ENCODE measurements at places on chromosomes 12 and 14.

DNA sequence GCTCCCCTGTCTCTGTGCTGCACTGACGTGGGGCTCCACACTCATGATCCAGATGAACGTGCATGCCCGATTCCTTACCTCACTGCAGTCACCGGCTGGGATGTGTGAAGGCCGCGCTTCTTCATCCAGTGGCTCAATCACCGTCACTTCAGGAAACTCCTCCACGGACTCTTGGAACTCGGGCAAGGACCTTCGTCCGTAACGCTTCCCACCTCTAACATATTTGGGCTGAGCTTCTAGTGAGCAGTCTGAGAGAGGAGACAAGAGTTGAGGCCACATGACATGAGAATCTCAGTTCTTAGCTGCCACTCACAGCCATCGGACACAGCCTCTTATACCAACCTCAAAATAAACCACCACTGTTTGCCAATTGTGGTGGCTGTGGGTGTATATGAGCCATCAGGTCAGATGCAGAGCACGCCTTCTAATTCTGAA is 38.3 kb downstream of the NIN start:
- no peak for DNase-seq

DNA sequence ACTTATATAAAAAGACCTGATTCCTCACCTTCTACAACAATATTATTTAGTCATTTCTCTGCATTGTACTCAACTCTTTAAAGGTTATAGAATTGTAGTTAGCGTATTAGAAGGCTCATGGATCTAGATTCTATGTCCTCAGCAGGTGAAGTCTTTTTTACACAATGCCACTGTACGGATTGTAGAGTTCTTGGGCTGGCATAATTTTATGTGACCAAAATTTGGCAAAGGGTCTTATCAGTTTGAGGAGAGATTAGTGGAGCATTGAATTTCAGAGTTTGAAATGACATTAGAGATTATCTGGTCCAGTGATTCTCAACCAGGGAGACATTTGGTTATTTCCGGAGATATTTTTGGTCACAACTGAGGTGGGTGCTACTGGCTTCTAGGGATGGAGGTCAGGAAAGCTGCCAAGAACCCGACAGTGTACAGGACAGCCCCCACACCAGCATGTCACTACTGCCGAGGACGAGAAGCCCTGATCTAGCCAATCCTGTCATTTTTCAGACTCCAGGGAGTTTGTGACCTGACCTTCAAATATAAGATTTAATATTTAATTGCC is 63.9 kb downstream of the BICD1 start:
- DNase-seq = no peak

- no peak for DNase-seq
Measured at GRCh38 chr14:76500480-76500879, 124.5 kb downstream of the ESRRB start.

DNA sequence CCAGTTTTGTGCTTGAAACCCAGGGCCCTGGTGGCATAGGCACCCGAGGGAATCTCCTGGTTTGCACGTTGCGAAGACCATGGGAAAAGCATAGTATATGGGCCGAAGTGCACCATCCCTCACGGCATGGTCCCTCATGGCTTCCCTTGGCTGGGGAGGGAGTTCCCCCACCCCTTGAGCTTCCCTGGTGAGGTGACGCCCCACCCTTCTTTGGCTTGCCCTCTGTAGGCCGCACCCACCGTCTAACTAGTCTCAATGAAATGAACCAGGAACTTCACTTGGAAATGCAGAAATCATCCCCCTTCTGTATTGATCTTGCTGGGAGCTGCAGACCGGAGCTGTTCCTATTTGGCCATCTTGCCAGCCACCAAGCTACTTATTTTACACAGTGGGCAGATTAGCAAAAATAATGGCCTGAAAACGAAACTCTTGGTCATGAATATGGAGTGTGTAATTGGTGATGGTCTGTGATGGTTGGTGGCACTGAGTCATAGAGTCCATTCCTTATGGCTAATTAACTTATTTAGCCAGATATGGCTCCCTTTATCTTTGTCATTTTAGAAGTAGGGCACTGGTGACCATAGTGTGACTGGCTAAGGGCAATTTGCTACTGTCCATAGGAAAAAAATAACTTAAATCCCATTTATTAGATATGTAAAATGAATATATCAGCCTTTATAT is 21.3 kb upstream of the KCNJ8 start:
- no peak for DNase-seq

DNA sequence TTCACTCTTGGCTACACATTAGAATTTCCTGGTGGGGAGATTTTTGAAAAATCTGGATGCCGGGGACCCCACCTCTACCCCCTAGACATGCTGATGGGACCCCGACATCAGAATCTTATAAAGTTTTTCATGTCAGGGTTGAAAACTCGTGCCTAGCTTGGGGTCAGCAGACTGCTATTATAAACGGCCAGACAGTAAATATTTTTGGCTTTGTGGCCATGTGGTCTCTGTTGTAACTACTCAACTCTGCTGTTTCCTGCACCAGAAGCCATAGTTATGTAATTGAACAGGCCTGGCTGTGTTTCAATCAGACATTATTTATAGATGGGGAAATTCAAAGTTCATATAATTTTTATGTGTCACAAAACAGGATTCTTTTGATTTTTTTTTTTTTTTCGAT is 41.6 kb downstream of the ACACB start:
- DNase-seq = no peak

GRCh38 chr12:105223352-105223845 is 12.6 kb downstream of the APPL2 start:
- DNase-seq = no peak

- DNase-seq = no peak
Measured at GRCh38 chr14:75543786-75544185, 21.5 kb downstream of the BATF start.

- DNase-seq = no peak
Measured at GRCh38 chr14:30854492-30854891, 19.9 kb upstream of the COCH start.

- no peak for DNase-seq
Measured at GRCh38 chr12:108047071-108047550, 82.0 kb upstream of the WSCD2 start.

DNA sequence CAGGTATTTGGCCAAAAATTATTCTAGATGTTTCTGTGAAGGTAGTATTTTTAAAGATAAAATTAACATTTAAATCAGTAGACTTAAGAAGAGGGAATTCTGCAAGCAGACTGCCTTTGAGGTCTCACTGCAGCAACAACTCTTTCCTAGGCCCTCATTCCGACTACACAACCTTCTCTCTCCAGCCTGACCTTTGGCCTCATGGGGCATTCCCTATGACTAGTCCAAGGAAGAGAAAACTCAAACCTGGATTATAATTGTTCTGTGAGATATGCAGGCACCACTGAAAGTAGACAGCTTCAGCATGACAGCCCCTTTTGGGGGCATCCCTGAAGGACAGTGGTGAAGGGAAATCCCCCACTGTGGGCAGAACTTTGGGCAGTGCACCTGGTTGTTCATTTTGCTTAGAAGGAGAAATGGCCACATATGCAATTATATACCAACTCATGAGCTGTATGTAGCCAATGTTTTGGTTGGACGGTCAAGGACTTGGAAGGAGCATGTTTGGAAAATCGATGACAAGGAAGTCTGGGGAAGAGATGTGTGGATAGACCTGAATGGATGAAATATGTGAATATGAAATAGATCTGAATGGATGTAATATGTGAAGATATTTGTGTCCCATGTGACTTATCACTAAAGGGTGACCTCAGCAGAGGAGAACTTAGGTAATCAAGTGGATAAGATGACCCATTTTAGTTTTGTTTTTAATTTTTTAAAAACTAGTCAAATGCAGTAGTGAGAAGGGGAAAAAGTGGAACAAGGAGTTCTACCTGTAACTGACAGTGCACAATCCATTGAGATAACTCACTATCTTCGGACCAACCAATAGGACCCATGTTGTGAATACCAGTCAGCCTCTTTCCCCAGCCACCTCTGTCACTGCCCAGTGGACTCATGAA is 233.3 kb upstream of the FOXN3 start:
- no peak for DNase-seq

- DNase-seq = no peak
Measured at GRCh38 chr12:26091822-26092221, 33.0 kb downstream of the BHLHE41 start.

- DNase-seq = no peak
Measured at GRCh38 chr14:103619057-103619456, 10.0 kb upstream of the KLC1 start.

GRCh38 chr14:24377657-24378056 is 9.7 kb downstream of the NFATC4 start:
- no peak for DNase-seq

- no peak for DNase-seq
Measured at GRCh38 chr14:103949131-103949790, 6.9 kb upstream of the RD3L start.

GRCh38 chr14:68074765-68075381 is 255.3 kb downstream of the RAD51B start:
- DNase-seq = no peak

DNA sequence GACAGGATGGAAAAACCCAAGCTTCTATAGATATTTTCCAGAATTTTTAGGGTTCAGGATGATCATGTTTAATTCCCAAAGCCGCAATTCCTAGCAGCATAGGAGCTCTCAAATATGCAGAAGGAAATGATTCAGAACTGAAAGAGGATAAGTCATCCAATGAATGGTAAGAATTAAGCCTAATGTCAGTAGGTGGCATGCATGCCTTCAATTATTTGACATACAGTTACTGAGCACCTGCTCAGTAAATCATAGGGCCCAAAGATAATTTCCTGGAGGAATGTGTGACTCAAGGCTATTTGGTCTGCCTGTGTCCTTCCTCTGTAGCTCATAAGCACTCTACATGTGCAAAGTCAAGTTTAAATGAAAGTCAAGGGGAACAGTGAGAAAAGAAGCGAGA is 116.8 kb upstream of the SLC38A4 start:
- no peak for DNase-seq

GRCh38 chr12:40034712-40035111 is 71.2 kb downstream of the SLC2A13 start:
- no peak for DNase-seq

GRCh38 chr12:71208053-71208685 is 50.4 kb upstream of the TSPAN8 start:
- DNase-seq = no peak

DNA sequence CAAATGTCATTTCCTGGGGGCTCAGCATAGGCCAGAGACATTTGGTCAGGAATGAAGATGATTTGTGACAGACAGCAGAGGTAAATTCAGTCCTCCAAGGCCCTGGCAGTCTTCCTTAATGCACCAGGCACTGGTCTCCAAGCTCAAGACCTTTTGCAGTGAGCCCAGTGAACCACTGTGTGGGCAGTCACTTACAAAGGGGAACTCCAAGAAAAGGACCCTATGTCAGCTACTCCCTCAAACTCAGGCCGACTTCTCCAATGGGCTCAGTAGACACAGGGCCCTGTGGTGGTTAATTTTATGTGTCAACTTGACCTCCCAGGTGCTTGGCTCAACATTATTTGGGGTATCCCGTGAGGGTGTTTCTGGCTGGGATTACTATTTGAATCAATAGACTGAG is 29.3 kb upstream of the PLEK2 start:
- no peak for DNase-seq

- DNase-seq = no peak
Measured at GRCh38 chr14:57493467-57494181, at the start of gene CCDC198. Gene CCDC198, minus strand, starts transcription at chr14:57493857. Its CDS starts 142 bp downstream, at chr14:57493715.

DNA sequence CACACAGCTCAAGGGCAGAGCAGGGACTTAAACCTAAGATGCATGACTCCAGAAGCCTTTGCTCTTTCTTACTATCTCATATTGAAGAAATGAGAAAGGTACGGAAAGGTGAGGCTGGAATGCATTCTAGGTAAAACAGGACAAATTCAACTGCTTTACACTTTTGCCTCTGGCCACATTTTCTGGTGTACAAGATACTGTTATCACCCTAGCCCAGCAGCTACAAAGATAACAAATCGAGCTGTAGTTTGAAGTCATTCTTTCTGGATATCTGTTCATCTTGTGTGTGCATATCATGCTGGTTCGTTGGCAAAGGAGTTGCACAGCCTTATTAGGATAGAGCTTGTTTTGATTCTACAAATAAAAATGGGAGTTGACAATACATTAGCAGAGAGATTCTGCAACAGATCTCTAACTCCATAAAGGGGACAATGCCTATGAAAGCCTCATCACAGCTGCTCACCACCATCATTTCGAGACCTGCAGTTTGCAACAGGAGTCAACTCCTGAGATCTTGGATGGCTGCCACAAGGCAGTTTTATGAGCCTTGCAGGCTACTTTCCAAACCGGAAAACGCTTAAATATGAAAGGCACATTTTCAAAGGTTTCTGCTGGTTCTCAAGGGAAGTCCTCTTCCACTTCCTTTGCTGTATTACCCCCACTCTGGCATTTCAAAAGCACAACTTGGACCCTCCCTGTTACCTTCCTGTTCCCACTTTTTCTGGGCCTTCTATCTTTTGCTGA is 64.9 kb downstream of the STXBP6 start:
- DNase-seq = no peak

DNA sequence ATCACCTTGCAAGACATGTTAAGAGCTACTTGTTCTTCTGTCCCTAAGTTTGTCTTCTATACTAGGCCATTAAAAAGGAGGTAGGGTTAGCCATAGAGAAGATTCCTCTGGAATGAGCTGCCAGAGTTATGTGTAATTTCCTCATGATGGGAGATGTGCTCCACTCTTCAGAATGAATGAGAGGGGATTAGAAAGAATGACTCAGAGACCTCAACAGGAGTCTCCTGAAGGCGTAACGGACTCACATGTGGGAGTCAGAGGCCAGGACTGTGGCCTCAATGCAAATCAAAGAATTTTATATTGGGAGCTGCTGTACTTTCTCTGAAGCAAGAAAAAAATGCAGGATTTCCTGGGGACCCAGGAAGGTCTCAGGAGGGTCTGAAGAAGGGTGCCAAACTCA is 87.8 kb upstream of the ATXN7L3B start:
- DNase-seq = no peak

GRCh38 chr14:75147423-75148071 is 20.7 kb upstream of the NEK9 start:
- no peak for DNase-seq

DNA sequence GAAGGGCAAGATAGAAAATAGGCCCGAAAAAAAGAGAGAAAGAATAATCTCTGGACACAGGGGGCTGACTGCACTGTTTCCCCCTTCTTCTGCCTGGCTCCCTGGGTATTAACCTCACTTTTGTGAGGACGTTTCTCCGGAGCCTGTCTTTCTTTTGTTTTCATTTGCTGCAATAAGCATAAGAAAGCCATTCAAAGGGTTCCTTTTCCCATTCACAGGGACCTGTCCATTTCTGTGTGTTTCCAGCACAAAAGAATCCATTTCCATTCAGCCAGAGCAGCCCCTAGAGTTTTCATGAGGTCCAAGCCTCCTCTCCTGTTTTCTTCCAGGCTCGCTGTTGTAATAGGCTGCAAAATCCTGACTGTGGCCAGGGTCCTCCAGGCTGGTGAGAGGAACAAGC is 16.8 kb downstream of the PLXNC1 start:
- DNase-seq = no peak

- no peak for DNase-seq
Measured at GRCh38 chr12:46948936-46949545, 123.2 kb upstream of the SLC38A4 start.

GRCh38 chr12:74489543-74489942 is 48.1 kb upstream of the ATXN7L3B start:
- DNase-seq = no peak

Data from T-helper 17 cell (primary cell).